ENCODE measurements at places on chromosomes 12 and 14. TPM values are rescaled to one million over a fixed set of nuclear protein-coding genes. Genes with fewer than 3 reads are reported as not detected.

MYO1H gene
- not detected for total RNA-seq

- peaks cover 4% of the 10 kb centered on the region for H3K27me3 ChIP-seq
- H3K27ac ChIP-seq, result no peak overlapping the region
- no peaks in the 10 kb centered on the region for H3K36me3 ChIP-seq
Measured at GRCh38 chr12:31506515-31507306, 84.2 kb downstream of the DENND5B start.

DNA sequence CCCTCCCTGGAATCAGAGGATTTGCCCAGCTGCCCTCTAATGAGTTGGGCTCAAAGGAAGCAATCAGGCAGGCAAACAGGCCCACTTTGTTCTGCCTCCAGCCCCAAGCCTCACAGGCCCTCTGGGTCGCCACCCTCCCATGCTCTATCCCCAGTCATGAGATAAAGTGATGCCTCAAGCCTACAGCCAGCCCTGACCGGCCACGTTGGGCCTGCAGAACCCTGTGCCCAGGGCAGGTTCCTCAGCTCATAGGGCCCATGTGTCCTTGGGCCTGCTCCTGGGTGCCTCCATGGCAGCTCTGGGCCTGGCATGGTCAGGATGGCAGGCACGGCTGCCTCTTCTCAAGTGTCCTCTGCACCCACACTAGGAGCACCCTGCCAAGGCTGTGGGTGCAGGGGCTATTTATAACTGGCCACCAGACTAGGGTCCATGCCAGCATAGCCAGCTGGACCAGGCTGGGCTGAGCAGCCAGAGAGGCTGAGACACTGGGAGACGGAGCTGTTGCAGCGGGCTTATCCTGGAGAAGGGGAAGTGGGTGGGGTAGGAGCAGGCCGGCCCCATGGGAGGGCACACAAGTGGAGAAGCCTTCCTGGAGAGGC lies 20.2 kb downstream of the HDAC7 start:
- H3K36me3 ChIP-seq, result peaks cover 55% of the 10 kb centered on the region
- peak overlapping the region; percentile 60 for H3K27ac ChIP-seq
- no peaks in the 10 kb centered on the region for H3K27me3 ChIP-seq
- H3K4me3 ChIP-seq, result no peak overlapping the region

DNA sequence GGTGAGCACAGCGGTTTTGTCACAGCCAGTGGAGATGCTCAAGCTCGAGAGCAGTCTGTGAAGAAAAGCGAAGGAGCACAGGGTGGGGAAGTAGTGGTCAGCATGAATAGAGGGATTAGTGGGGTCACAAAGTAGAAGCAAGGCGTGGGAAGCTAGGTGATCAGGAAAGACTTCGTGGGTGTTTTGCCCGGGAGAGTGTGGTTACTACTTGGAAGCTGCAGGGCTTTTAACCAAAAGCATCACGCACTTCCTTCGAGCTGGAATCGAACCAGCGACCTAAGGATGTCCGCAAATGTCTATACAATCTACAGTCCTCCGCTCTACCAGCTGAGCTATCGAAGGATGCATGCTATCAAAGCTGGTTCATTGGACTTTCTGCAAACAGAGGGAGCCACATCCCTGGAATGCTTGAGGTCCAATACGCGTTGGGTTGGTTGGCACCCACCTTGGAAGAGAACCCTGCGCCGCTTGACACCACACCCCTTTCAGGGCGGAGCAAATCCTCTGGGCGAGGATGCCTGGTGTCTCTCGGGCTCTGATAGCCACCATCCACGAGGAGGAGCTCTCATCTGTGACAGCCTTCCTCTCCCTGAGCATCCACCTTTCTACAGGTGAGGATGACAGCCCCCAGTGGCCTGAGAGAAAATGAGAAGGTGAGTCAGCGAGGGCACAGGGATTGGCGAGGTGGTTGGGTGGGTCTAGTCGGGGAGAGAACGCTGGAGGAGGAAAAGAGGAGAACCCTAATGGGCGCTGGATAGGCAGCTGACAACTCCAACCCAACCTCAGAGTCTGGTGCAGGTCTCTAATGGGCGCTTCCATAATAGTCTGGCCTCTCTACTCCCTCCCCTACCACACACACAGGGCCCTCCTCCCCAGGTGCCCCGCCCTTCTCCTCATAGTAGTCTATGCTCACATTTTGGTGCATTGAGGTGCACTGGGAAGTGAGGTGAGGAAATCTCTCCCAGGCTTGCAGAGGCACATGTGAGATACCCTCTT lies 16.0 kb upstream of the OR6S1 start:
- peak; percentile 20 for DNase-seq
- peaks cover 41% of the 10 kb centered on the region for H3K27me3 ChIP-seq
- H3K4me3 ChIP-seq, result no peak overlapping the region
- no peak overlapping the region for H3K27ac ChIP-seq
- H3K4me1 ChIP-seq, result peaks cover 12% of the 10 kb centered on the region
- no peaks in the 10 kb centered on the region for H3K36me3 ChIP-seq

GRCh38 chr12:76876696-76877229 lies 2.1 kb downstream of the CSRP2 start:
- H3K36me3 ChIP-seq, result no peaks in the 10 kb centered on the region
- H3K27ac ChIP-seq, result no peak overlapping the region
- no peak overlapping the region for H3K4me3 ChIP-seq

GALNT16 gene
- total RNA-seq, result not detected

GPR132 gene
- total RNA-seq, result 94.5 TPM

DNA sequence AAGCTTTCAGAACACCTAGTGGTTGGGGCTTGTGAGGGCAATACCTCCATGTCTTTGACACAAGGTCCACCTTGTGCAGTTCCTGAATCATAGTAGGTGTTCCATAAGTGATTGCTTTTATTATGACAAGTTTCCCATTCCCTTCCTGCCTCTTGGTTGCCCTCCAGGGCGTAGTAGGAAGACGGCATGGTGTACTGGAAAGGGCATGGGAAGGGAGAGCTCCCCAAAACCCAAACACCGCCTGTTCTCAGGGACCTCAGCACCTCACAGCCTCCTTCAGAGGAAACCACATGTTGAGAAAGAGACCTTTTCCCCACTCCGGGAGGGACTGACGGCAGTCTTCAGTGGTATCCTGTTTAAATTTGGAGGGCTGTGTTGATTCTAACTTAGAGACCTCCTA lies 21.1 kb downstream of the EVL start:
- H3K27ac ChIP-seq, result peak overlapping the region; percentile 95
- peaks cover 99% of the 10 kb centered on the region for H3K4me1 ChIP-seq
- peak overlapping the region; percentile 46 for H3K4me3 ChIP-seq
- H3K36me3 ChIP-seq, result peaks cover 80% of the 10 kb centered on the region

GRCh38 chr12:67434671-67435370 lies 165.7 kb downstream of the CAND1 start:
- H3K27ac ChIP-seq, result no peak overlapping the region
- no peak for DNase-seq
- H3K4me3 ChIP-seq, result no peak overlapping the region
- H3K4me1 ChIP-seq, result no peaks in the 10 kb centered on the region

GRCh38 chr14:75069811-75070145 lies 337 bp downstream of the ZC2HC1C start:
- no peaks in the 10 kb centered on the region for H3K36me3 ChIP-seq
- H3K4me1 ChIP-seq, result peaks cover 17% of the 10 kb centered on the region
- no peak overlapping the region for H3K27ac ChIP-seq
- H3K27me3 ChIP-seq, result no peaks in the 10 kb centered on the region
- DNase-seq, result no peak

DNA sequence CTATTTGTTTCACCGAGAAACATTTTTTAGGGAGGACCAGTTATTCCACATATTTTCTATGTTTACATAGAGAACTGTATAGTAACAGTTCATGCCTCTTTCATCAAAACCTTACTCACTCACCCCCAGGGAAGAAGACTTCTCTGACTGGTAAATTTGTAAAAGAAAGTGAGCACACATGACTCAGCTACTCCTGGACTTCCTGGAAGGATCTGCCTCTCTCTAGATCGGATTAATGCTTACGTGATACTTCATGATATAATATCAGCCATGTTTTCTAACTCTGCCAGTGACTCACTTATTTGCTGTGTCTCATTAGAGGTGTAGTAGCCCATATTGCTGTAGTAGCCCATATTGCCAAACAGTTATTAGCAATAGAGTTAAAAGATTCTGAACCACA lies 494.3 kb upstream of the ATXN7L3B start:
- H3K27me3 ChIP-seq, result no peaks in the 10 kb centered on the region
- no peak for DNase-seq
- no peak overlapping the region for H3K27ac ChIP-seq
- H3K36me3 ChIP-seq, result no peaks in the 10 kb centered on the region

- peak; percentile 10 for DNase-seq
- no peaks in the 10 kb centered on the region for H3K36me3 ChIP-seq
- no peak overlapping the region for H3K27ac ChIP-seq
- no peaks in the 10 kb centered on the region for H3K4me1 ChIP-seq
- H3K27me3 ChIP-seq, result no peaks in the 10 kb centered on the region
Measured at GRCh38 chr12:111268738-111269572, 99.9 kb downstream of the PHETA1 start.

DNA sequence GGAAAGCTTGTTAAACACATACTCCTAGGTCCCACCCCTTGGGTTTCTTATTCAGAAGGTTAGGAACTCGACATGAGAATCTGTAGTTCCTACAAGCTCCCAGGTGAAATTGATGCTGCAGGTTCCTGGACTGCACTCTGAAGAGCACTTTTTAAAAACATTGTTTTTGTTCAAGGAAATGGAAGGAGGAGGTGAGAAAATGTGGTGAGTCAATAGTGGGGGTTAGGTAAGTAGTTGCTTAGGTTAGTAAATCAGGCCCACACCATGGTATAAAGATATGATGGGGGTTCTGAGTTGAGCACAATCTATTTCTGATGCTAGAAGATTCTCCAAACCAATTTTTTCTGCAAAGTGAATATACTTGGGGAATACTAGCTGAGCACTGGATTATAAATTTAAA lies 450.3 kb downstream of the CCDC91 start:
- H3K36me3 ChIP-seq, result no peaks in the 10 kb centered on the region
- H3K27me3 ChIP-seq, result no peaks in the 10 kb centered on the region
- no peak overlapping the region for H3K4me3 ChIP-seq
- H3K4me1 ChIP-seq, result no peaks in the 10 kb centered on the region

SOCS2 gene
- 10.4 TPM for total RNA-seq

PRKCH gene
- 457 TPM for total RNA-seq

BCL2L2 gene
- 2.6 TPM for total RNA-seq

SERPINA10 gene
- not detected for total RNA-seq

GRCh38 chr14:33525626-33526025 lies 425.2 kb downstream of the EGLN3 start:
- no peak overlapping the region for H3K27ac ChIP-seq
- H3K4me3 ChIP-seq, result no peak overlapping the region
- no peaks in the 10 kb centered on the region for H3K4me1 ChIP-seq
- no peaks in the 10 kb centered on the region for H3K36me3 ChIP-seq

DNA sequence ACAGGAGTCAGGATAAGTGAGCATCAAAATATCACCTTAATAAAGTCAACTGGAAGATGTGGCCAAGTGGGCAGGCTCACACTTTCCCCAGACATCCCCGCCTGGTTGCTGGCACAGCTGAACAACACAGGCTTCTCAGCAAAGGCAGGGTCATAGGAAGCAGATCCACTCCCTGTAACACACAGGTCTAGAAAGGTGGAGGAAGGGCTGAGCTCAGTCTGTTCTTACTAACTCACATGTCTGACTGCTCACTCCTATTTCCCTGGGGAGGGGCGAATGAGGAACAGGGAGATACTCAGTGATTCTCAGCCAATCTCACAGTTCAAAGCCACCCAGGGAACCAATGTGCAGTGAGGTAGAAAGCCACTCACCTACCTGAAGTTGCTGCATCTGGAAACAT lies 45.0 kb upstream of the AMN1 start:
- no peak overlapping the region for H3K27ac ChIP-seq
- no peak for DNase-seq
- no peak overlapping the region for H3K4me3 ChIP-seq
- H3K27me3 ChIP-seq, result no peaks in the 10 kb centered on the region
- H3K4me1 ChIP-seq, result no peaks in the 10 kb centered on the region

GRCh38 chr12:116662612-116663144 lies 75.2 kb downstream of the SPRING1 start:
- no peaks in the 10 kb centered on the region for H3K36me3 ChIP-seq
- no peak overlapping the region for H3K27ac ChIP-seq
- no peaks in the 10 kb centered on the region for H3K4me1 ChIP-seq
- no peak overlapping the region for H3K4me3 ChIP-seq
- no peak for DNase-seq

- no peak for DNase-seq
- no peaks in the 10 kb centered on the region for H3K36me3 ChIP-seq
- H3K4me1 ChIP-seq, result no peaks in the 10 kb centered on the region
- peaks cover 5% of the 10 kb centered on the region for H3K27me3 ChIP-seq
- H3K4me3 ChIP-seq, result no peak overlapping the region
Measured at GRCh38 chr12:69688471-69689427, 10.4 kb downstream of the BEST3 start.

GPD1 gene
- not detected for total RNA-seq

- peaks cover 72% of the 10 kb centered on the region for H3K36me3 ChIP-seq
- peak overlapping the region; percentile 15 for H3K4me3 ChIP-seq
- peaks cover 70% of the 10 kb centered on the region for H3K4me1 ChIP-seq
- no peaks in the 10 kb centered on the region for H3K27me3 ChIP-seq
- no peak overlapping the region for H3K27ac ChIP-seq
- no peak for DNase-seq
Measured at GRCh38 chr14:92659765-92660561, 88.5 kb downstream of the LGMN start.

PLD4 gene
- not detected for total RNA-seq

EPYC gene
- total RNA-seq, result not detected

GRCh38 chr12:27293463-27293862 lies 39.2 kb upstream of the BMAL2 start:
- no peaks in the 10 kb centered on the region for H3K4me1 ChIP-seq
- no peak for DNase-seq
- H3K4me3 ChIP-seq, result no peak overlapping the region

CABP1 gene
- not detected for total RNA-seq

GRCh38 chr12:10722502-10722904 lies 620 bp downstream of the YBX3 start:
- peaks cover 10% of the 10 kb centered on the region for H3K4me1 ChIP-seq
- peak overlapping the region; percentile 52 for H3K4me3 ChIP-seq
- H3K27ac ChIP-seq, result no peak overlapping the region
- H3K36me3 ChIP-seq, result no peaks in the 10 kb centered on the region

ZDHHC22 gene
- total RNA-seq, result not detected

- no peaks in the 10 kb centered on the region for H3K36me3 ChIP-seq
- H3K27me3 ChIP-seq, result no peaks in the 10 kb centered on the region
- H3K4me3 ChIP-seq, result no peak overlapping the region
- H3K27ac ChIP-seq, result no peak overlapping the region
- H3K4me1 ChIP-seq, result no peaks in the 10 kb centered on the region
Measured at GRCh38 chr12:110180591-110181005, 56.4 kb downstream of the IFT81 start.

- H3K27me3 ChIP-seq, result no peaks in the 10 kb centered on the region
- H3K4me3 ChIP-seq, result peak overlapping the region; percentile 90
- peak overlapping the region; percentile 74 for H3K27ac ChIP-seq
- DNase-seq, result peak; percentile 61
Measured at GRCh38 chr12:1591034-1591433, 3.3 kb downstream of the FBXL14 start.

DNA sequence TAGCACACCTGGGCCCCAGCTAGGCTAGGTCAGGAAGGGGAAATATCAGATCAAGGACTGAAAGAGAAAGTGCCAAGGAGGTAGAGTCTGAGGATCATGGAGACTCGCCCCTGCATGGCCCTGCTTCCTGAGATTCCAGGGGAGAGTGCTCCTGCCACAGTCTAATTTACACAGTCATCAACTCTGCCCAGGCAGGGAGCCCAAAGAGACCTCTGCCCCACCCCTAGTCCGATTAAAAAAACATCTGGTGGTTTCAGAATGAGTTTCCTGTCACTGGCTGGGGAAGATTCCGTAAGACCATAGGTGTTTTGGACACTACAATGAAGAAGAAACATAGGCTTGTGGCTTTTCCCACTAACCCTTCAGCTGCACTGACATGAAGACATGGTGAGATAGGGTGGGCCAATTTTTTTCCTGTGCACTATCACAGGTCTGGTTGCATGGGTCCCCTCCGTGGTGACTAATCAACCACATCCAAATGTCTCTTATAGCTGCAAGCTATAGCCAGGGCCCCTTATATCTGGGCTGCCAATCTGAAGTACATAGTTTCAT lies 31.5 kb upstream of the GZMB start:
- peaks cover 13% of the 10 kb centered on the region for H3K4me1 ChIP-seq
- H3K27me3 ChIP-seq, result no peaks in the 10 kb centered on the region
- no peak overlapping the region for H3K27ac ChIP-seq
- H3K4me3 ChIP-seq, result peak overlapping the region; percentile 58
